Left cardiac atrium (tissue), 4 donors: ENCODE measurements at places on chromosomes 6 and 20.

DNA sequence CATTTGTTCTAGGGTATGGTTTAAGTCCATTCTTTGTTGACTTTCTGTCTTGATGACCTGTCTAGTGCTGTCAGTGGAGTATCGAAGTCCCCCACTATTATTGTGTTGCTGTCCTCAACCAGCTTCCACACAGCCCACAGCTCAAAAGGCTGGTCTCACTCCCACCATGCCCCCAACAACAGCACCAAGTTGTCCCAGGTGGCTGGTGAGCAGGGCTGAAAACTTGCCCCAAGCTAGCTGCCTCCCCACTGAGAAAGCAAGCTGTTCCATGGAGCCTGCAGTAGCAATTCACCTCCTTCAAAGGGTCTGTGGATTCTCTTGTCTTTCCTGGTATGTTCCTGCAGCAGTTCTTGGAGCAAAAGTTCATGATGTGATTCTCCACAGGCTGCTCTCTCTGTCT lies 221.0 kb downstream of the SYNDIG1 start:
- no peak for DNase-seq

DNA sequence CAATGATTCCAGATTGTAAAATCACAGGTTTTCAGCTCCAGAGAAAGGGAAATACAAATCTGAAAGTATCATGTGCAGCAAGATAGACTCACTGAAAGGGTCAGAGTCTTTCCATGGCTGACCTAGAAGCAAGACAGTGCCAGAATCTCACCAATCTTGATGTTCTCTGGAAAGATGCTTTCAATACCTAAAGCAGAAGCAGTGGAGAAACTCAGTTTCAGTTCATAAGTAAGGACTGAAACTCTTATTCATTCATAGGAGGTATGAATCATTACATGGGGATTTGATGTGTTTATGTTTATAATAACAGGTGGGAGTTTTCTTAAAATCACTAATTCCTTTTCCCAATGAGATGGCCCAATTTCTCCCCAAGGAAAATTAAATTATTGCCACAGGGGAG lies 42.5 kb downstream of the SLC2A12 start:
- DNase-seq: no peak

- DNase-seq: no peak
These were observed 79.5 kb downstream of the FOXA2 start for GRCh38 chr20:22504829-22505377.

DNA sequence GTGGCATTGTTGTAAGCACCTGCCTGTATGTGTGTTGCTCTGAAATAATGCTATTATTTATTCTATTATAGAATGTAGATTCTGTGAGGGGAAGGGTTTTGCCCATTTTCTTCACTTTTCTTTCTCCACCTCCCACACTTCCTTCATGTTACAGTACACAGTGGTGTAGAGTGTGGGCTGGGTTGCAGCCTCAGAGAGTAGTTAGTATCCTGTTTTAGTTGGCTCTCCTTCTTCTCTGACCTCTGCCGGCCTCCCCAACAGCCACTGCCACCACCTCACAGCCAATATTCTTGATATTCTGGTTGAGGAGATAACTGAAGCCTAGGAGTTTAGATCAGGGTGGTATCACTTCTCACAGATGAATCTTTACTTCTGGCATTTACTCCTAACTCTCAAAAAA lies 143.4 kb downstream of the BCKDHB start:
- no peak for DNase-seq

DNA sequence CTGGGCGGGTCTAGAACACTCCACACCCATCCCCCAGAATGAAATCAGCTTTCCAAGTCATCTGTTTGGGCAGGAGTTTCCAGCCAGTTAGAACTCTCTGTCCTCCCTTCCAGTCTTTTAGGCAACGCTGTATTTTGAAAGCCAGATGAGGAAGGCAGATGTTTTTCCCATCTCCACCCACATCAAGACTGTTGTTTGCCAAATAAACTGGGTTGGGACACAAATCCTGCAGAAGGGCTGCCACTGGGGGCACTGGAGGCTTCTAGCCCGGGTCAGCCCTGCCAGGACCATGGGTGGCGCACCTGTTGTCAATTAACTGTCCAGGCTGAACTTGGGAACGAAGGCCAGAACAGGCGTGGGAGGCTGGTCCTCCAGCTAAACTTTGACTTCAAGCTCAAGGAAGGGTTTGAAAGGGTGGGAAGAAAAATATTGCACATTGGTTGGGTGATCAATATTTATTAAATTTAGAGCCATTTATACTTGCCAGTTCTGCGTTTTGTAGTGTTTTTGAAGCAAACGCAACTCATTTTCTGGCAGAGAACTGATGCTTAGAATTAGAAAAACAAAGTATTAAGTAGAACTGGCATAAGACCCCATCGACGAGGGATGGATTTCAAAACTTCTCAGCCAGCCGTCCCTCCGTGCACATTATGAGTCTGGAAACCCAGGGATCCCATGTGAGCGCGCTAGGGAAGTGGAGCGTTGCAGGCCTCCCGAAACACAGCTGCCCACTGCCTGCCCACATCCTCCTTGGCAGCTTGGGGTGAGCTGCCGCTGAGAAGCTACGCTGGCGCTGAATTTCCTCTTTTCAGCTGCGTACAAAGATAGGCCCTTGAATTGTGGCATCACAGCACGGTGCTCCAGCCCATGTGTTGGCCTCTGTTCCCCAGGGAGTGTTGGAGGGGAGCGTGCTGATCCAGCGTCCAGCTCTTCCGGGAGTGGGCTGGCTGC lies 297.4 kb downstream of the QKI start:
- DNase-seq: peak; percentile 76
